ENCODE measurements at places on chromosomes 16 and 17.

DNA sequence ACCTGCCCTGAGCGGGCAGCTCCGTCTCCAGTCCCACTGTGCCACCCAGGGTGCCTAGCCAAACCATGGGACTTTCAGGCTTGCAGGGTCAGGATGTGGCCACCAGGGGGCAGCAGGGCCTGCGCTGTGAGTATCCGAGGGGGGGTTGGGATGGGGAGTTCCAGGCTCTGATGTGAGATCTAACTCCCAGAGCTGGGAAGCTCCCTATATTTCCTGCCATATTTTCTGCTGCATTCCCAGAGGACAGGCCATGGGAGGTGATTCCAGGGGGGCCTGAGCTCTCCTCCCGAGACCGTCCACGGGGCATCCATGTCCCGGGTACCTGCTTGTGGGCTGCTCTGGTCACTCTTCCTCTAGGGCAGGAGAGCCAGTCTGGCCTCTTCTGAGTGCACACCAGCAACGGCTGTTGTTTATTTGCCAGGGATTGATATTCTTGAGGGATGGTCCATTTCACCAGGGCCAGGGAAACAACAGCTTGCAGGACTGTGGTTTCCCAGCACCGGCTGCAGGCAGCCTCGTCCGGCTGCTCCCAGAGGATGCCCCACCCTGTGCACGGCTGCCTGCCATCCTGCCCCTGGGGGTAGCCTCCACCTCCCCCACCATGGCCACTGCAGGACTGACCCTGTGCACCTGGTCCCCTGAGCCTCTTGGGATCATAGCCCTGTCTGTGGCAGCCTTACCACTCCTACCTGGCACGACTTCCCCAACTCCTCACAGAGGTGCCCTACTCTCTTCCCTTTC lies 1.2 kb downstream of the GPR142 start:
- peak; percentile 86 for DNase-seq

GRCh38 chr16:9597967-9598730 lies 506.7 kb downstream of the HAPSTR1 start:
- DNase-seq, result peak; percentile 87

- DNase-seq, result no peak
These were observed 8.7 kb upstream of the KCNH6 start for GRCh38 chr17:63514477-63514876.

DNA sequence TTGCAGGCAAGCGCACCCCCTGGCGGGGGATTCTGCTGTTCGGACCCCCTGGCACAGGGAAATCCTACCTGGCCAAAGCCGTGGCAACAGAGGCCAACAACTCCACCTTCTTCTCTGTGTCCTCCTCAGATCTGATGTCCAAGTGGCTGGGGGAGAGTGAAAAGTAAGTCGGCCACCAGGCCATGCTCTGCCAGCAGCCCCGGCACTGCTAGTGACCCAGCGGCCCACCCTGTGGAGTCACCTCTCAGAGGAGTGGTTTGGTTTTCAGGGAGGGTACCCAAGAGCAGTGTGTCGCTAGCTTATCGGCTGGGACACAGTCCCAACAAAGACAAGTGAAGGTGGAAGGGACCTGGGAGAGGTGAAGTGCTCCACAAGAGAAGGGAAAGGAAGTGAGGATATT lies 8.2 kb downstream of the VPS4A start:
- DNase-seq, result no peak

DNA sequence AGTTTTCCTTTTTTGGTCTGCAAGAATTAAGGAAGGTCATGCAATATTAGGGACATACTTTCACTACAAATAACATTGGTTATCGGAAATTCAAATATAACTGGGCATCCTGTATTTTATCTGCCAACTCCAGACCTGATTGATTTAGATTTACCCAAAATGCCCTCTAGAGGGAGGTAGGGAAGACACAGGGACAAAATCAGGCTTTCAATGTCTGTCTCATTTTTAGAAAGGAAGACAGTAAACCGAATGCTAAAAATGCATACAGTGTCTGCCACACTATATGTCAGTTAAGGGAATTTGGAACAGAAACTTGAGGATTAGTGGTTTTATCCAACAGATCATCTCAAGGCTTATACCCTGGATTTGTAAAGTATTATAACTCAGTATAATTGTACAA lies 161.7 kb upstream of the SOX9 start:
- no peak for DNase-seq

- no peak for DNase-seq
These were observed 82.7 kb upstream of the PLCG2 start for GRCh38 chr16:81696166-81696960.

DNA sequence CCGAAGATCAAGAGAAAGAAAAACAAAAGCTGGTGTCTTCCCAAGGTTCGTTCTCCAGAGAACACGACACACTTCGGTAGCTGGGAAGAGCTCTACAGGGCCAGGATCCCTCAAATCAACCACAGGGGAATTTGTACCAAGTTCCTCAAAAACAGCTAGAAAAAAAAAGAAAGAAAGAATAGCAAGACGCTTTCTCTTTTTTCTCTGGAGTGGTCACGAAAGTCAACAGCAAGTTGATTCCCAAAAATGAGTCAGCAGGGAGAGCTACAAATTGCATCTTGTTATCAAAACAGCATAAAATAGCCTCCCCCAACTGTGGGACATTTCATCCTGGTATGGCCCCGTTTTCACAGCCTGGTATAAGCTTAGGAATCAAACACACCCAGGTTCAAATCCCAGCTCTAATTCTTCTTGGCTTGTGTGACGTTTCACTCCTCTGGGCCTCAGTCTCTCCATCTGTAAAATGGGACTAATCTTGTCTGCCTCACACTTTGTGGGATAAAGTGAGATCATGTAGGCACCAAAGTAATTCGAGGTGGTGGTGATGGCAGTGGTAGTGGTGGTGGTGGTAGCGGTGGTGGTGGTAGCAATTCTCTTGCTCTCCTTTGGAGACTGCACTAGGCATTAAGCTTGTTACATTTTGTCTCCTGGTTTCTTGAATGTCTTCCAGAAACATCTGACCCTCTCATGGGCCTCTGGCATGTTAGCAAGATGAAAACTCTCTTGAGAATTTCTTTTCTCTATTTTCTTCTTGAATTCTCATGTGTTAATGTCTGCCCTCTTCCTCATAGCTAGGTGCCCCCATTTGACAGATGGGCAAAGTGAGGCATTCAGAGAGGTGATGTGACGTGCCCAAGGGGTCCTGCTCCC lies 988 bp upstream of the IL21R start:
- DNase-seq, result no peak

GRCh38 chr17:7403043-7403726 lies 712 bp downstream of the TMEM256 start:
- no peak for DNase-seq

DNA sequence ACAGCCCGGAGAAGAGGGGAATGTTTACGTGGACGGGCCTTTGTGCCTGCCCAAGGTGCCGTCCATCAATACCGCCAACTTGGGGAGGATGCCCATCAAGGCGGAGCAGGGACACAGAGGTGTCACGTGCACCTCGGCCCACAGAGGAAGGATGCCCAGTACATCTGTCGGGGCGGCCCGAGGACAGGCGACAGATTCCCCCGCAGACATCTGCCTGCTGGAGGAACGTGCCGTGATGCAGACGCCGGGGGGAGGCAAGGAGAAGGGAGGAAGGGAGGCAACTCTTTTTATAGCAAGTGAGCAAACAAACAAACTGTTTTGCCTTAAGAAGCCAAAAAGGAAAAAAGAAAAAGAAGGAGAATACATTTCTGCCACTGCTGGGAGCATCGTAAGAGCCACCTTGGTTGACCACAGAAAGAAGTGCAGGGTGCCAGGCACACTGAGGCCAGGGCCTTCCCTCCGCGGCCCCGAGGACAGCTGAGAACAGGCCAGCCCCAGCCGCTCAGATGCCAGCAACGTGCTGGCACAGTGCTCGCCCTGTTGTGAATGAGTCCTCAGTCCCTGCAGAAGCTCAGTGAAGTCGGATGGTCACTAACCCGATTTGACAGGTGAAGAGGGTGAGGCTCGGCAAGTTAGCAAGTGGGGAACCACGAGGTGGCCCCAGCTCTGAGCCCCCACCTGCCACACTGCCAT lies 146.4 kb downstream of the RBFOX3 start:
- peak; percentile 40 for DNase-seq

- no peak for DNase-seq
These were observed 20.7 kb downstream of the SLC47A1 start for GRCh38 chr17:19554393-19554792.

GRCh38 chr16:19757026-19757425 lies 39.0 kb downstream of the IQCK start:
- no peak for DNase-seq

- no peak for DNase-seq
These were observed 28.4 kb upstream of the ZNF423 start for GRCh38 chr16:49884033-49885015.

DNA sequence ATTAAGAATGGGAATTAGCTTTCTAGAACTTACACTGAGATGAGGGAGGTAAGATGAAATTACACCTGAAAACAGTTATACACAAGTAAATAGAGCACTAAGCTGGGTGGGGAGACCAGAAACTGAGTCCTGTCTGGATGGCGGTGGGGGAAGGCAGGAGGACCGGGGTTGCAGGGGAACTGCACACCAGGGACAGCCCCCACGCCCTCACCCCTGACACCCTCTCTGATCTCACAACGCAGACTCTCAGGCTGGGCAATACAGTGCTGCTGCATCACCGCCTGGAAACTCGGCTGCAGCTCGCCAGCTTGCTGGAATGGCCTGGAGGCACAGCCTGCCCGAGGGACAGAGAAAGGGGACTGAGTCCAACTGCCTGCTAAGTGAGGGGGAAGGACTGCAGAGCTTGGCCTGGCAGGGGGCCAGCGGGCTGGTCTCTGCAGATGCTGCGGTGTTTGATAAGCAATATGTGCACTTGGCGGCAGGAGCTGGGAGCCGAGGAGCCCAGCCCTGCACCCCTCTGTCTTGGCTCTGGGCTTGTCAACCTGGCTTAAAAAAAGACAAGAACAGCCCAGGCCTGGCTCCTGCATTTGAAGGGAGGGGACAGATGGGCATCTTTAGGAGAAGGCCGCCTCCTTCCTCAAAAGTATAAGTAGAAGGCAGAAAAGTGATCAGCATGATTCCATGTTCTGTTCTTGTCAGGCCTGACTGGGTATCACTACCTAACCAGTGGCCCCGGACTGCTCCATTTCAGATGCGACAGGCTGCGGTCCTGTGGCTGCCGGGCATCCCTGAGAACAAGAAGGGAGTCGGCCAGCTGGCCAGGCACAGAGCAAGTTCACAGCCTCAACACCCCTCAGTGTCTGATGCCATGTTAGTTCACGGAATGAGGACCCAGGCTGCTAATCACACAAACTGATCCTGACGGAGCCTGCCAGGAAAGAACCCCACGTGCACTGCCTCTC lies 30.2 kb downstream of the SPHK1 start:
- peak; percentile 86 for DNase-seq

- DNase-seq, result no peak
These were observed 58.9 kb downstream of the GP2 start for GRCh38 chr16:20268409-20268808.

GRCh38 chr16:8924214-8924613 lies 39.5 kb downstream of the USP7 start:
- DNase-seq, result peak; percentile 33

DNA sequence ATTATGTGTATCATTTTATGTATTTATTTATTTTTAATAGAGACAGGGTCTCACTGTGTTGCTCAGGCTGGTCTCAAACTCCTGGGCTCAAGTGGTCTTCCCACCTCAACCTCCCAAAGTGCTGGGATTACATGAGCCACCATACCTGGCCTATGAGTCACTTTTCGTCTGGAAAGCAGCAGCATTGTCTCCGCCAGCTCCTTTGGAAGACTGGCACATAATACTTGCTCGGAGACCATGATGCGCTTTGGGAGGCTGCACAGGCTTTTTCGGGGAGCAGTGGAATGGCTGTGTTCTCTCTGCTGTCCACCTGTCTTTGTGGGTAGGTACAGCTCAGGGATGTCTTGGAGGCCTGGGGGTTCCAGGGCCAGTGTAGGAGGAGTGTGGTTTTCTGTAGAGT lies 102.2 kb downstream of the AATF start:
- no peak for DNase-seq

GRCh38 chr17:27743281-27743885 lies 56.9 kb downstream of the NOS2 start:
- peak; percentile 24 for DNase-seq

GRCh38 chr16:86952769-86953168 lies 364.4 kb downstream of the C16orf95 start:
- DNase-seq, result no peak

- DNase-seq, result no peak
These were observed 73.2 kb downstream of the KNOP1 start for GRCh38 chr16:19644877-19645276.

GRCh38 chr17:8475227-8475626 lies 39.5 kb downstream of the NDEL1 start:
- DNase-seq, result no peak

DNA sequence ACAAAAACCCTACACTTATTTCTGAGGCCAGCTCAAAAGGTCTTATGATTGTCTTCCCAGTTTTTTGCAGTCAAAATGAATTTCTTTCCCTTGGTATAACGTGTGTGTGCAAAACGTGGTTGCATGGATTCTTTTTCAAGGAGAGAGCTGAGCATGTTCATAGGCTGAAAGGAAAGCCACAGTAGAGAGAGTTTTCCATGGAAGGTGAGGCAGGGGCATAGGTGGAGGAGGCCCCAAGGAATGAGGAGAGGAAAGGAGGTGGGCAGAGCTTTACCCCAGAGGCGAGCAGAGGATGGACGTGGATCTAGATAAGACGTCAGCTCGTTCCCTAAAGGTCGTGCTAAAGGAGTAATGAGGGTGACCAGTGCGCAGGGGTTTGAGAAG lies 22.8 kb downstream of the TRPV2 start:
- DNase-seq, result no peak

- DNase-seq, result no peak
These were observed 183.2 kb downstream of the AATF start for GRCh38 chr17:37131669-37132611.

DNA sequence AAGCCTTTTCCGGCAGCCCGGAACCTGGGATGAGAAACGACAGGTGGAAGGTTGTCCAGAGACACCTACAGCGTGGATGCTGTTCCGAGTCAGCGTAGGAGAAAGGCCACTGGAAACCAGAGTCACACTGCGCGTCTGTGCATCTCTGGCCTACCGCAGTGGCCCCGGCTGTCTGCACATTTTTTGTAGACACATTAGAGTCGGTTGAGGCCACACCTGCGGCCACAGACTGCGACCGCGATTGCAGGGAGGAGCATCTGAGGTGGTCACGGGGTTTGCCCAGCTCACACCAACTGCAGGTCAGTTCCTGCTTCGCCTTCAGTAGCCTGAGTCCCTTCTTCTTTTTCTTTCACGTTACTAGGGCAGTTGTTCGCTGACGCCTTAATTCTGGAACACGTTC lies 52.4 kb downstream of the WDR45B start:
- no peak for DNase-seq

All from Ammon's horn (tissue), 1 donor.